Tongue (tissue), 3 donors: ENCODE measurements at places on chromosomes 6 and 20.

- DNase-seq: no peak
These were observed 106.7 kb upstream of the SAMD5 start for GRCh38 chr6:147401779-147402178.

DNA sequence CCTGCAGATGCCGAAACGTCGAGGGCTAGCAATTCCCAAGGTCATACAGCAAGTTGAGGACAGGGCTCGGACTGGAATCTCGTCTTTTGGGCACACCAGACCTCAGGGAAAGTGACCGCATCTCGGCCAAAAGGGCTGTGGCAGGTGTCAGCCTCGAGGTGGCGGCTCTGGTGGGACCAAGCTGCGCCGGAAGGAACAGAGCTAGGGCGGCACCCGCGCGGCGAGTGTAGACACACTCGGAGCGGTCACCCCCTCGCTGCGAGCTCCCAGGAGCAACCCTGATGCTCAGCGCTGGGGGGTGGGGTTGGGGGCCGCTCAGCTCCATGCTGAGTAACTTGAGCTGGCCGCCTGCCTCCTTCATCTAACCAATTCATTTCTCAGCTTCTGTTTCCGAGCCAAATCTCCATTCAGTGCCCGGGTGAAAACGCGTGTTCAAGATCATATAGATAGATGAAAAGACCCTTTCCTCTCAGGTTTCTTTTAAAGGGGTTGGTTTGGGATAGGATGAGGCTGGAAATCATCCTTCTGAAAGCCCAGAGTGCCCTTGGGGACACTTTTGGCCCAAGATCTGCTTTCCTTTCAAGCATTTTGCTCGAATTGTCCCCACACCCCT lies 2.2 kb upstream of the TUBB2B start:
- DNase-seq: peak; percentile 50

GRCh38 chr6:72037006-72037405 lies 150.7 kb downstream of the RIMS1 start:
- DNase-seq: peak; percentile 17

DNA sequence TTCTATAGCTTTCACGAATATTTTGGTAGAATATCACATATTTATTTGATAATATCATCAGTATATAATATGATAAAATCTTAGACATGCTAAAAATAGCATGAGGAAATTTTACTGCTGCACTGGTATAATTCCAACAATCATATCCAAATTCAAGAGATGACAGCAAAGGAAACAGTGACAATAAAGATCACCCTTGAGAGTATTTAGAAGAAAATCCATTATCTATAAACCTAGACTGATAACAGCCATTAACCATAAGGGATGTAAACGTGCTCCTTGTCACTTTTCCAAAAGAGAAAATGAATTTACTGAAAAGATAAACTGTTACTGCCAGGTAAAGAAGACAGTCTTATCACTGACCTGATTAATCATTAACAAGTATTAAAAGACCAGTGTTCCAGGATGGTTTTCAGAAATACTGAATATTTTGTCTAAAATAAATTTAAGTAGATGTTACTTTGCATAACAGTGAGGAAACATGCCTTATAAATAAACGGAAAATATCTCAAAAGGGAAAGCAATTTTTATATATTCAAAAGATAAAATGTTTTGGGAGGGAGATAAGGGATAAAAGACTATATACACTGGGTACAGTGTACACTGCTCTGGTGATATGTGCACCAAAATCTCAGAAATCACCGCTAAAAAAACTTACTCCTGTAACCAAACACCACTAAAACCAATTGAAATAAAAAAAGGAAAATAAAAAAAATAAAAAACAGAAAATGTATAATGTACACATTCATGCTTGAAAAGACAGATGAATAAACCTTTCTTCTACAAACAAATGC lies 1704.7 kb downstream of the HACE1 start:
- DNase-seq: no peak

GRCh38 chr6:31898383-31899011 lies 999 bp upstream of the EHMT2 start:
- peak; percentile 71 for DNase-seq

DNA sequence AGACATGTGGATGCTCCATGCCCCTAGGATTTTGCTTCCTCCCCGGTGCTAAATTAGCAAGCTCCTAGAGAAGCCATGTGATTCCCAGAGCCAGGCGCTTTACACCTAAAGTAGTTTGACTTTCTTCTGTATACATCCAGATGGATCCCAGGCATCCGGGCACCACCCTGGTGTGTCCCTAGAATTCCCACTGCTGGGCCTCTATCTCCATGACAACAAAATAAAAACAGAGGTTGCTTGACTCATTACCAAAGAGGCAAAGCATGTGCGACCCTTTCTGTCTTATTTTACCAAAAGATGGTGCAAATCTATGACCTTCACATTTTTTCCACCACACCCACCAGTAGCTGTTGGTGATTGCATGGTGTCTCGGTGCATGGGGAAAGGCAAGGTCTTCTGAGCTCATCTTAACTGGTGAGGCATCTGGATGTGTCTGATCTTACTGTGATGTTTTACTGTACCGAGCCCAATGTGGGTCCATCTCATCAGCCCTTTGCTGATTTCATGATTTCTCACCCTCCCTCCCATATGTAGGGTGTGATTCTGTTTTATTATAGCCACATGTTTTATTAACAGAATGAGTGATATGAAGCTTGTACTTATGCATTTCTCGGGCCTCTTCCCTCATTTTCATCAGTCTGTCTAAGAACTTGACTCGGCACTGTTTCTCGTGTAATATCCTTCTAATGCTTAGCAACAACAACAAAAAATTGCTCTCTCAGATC lies 27.4 kb upstream of the VAPB start:
- DNase-seq: peak; percentile 63

DNA sequence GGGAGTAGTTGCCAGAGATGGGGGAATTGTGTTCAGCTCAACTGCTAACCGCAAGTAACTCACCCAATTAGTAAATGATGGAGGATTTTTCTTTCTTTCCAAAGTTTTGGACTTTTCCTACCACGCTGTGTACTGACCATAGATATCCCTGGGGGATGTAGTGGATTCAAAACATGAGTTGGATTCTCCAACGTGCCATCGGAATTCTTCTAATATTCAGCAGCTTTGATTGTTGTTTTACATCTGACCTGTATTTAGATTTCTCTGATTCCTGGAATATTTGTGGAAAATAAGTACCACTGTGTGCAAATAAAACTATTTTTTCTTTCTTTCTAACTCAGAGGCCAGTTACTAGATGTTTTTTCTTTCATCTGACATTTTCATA lies 1.1 kb downstream of the CCDC170 start:
- no peak for DNase-seq

GRCh38 chr20:18983796-18984195 lies 170.2 kb downstream of the SCP2D1 start:
- peak; percentile 35 for DNase-seq

DNA sequence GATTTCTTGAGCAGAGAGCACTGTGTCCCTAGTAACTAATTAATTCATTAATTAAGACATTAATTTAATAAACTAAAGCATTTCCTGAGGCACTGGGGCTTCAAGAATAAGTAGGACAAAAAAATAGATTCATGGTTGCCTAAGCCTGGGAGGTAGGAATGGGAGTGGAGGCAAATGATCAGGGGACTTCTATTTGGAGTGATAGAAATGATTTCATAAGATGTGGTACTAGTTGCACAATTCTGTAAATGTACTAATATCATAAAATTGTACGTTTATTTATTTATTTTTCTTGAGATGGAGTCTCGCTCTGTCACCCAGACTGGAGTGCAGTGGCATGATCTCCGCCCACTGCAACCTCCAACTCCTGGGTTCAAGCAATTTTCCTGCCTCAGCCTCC lies 287.2 kb downstream of the KHDC1L start:
- DNase-seq: no peak

- peak; percentile 37 for DNase-seq
These were observed 193.1 kb upstream of the SIM1 start for GRCh38 chr6:100657678-100658330.

DNA sequence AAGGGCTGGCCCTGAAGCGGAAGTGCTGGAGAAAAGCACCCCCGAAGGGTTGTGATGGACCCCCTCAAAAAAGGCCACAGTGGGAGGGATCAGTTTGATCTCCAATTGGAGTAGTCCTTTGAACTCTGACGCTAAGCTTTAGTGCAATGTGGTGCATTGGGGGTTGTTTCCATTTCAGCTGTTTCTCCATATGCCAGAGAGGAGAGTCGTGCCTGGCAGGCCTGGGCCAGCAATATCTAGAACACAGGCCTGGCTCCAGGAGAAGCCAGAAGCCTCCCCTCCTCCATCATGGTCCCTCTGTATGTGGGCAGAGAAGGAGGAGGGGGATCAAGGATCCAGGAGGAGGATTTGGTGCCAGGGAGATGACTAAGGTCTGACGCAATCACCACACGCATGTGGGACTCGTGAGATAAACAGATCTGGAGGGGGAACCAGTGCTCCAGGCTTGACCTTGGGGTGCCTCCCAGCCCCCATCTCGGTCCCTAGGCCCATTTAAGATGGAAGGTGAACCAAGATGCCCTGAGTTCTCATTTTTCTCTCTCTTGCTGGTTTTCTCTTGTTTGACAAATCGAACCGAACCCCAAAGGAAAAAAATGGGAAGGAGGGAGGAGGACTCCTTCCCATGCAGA lies 517.4 kb upstream of the JARID2 start:
- DNase-seq: no peak

- no peak for DNase-seq
These were observed 280.4 kb downstream of the PTPRK start for GRCh38 chr6:128240024-128240428.

- DNase-seq: no peak
These were observed 9.6 kb upstream of the NRM start for GRCh38 chr6:30700340-30700739.
